A549 (cell line): ENCODE measurements at places on chromosomes 3 and 15. TPM values are rescaled to one million over a fixed set of nuclear protein-coding genes. Genes with fewer than 3 reads are reported as not detected.

HCN4 gene
- polyA plus RNA-seq, result 0.09 to 0.12 TPM (median 0.09 TPM) in 3 replicates

ELP6 gene
- polyA plus RNA-seq, result 36.3 to 39.4 TPM (median 36.5 TPM) in 3 replicates

PP2D1 gene
- not detected in 3 replicates for polyA plus RNA-seq

BCL2A1 gene
- polyA plus RNA-seq, result 14.0 to 31.3 TPM (median 19.6 TPM) in 3 replicates

ADAMTS17 gene
- not detected in 3 replicates for polyA plus RNA-seq

GATA2 gene
- 3.9 to 4.9 TPM (median 4.5 TPM) in 3 replicates for polyA plus RNA-seq

TRIM71 gene
- not detected in 3 replicates for polyA plus RNA-seq

SLC38A3 gene
- 0.10 to 0.13 TPM in 2 of 3 replicates, not detected in the other for polyA plus RNA-seq

TBL1XR1 gene
- polyA plus RNA-seq, result 30.9 to 41.4 TPM (median 40.6 TPM) in 3 replicates

OIP5 gene
- polyA plus RNA-seq, result 21.7 to 23.2 TPM (median 22.4 TPM) in 3 replicates

RAD51 gene
- 14.4 to 17.2 TPM (median 16.5 TPM) in 3 replicates for polyA plus RNA-seq

CCR8 gene
- not detected in 3 replicates for polyA plus RNA-seq

INSYN1 gene
- 0.84 to 1.9 TPM (median 1.1 TPM) in 3 replicates for polyA plus RNA-seq

ROBO2 gene
- polyA plus RNA-seq, result not detected in 3 replicates

CEMIP gene
- polyA plus RNA-seq, result 0.32 to 0.75 TPM (median 0.54 TPM) in 3 replicates
